Stimulated activated naive CD4-positive, alpha-beta T cell treated with Interleukin-2 at 50 U/mL for 16 hours (primary cell): ENCODE measurements at places on chromosomes 11 and 22.

DNA sequence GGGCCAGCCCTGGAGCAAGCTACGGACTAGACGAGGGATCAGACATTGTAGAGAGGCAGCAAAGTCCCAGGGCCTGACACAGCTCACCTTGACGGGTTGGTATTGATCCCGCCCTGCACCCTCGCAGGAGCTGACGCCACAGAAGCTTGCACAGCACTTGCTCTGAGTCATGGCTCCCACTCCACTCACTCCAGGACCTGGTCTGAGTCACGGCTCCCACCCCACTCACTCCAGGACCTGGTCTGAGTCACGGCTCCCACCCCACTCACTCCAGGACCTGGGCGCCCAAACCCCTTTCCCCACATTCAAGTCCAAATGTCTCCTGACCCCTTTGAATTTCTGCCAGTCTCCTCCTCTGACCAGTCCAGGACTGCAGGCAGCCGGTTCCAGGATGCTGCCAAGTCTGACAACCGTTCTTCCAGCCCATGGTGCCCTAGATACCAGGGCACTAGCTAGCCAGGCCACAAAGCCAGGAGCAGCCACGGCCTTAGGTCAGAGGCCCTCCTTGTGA lies 6.0 kb upstream of the PNPLA5 start:
- DNase-seq: no peak

DNA sequence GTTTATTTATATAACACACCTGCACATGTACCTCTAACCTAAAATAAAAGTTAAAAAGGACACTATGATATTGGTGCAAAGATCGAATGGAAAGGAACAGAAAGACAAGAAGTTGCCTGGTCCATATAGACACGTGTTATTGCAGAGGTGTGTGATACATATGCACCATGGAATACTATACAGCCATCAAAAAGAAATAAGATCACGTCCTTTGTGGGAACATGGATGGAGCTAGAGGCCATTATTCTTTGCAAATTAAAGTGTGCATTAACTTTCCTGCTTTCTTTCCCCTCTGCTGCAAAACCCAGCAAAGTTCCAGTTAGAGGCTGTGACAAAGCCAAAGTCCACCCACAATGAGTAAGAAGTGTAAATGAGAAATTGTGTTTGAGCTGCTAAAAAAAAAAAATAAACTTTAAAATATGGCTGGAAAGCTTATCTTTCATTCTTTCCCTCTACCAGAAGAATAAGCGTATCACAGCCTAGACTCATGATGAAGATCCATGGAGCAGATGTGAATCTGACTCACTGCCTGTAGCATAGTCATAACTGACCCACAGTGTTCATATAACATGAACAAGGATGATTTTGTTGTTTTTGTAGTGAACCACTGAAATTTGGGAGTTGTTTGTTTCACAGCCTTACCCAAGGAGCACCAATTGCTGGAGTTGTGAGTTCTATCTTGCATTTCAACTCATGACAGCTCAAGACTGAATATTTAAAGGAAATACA lies 9.6 kb downstream of the OR52K1 start:
- no peak for DNase-seq

GRCh38 chr11:1288426-1289151 lies 20.8 kb downstream of the TOLLIP start:
- DNase-seq: no peak

DNA sequence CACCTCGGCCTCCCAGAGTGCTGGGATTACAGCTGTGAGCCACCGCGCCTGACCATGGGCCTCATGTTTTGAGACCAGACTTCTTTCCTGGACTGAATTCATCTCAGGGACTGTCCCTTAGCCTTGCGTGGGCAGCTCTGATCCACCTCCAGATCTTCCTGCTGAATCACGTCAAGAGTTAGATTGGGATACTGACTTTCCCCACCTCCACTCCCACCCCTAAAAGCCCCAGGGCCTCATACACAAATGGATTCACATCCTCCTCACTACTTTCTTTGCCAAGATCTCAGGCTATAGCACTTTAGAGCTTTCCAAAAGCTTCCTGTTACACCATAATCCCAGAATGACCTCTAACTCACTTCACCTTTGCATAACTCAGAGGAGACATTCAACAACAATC lies 12.1 kb downstream of the CCDC87 start:
- peak; percentile 1 for DNase-seq

DNA sequence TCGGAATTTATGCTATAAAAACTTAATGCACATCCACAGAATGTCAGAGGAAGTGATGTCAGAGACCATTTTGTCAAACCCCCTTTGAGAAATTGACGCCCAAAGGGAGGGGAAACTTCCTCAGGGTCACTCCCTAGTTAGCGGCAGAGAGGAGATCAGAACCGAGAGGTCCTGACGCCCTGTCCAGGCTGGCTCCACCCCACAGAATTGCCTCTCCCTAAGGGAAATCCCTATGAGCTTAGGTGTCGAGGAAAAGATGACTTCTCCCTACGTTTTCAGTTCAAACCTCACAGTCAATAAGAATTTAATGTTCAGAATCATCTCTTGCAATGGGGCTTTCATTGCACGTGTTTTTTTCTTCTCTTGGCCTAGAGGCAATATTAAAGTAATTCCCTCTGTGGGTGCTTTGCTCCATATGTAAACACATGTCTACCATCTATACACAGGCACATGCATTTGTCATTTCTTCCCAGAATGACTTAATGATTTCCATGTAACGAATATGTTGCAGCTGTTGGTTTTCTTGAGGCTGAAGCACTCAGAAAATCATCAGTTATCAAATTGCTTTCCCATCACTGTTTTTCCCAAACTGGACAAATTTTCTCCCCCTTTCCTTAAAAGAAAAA lies 148.7 kb upstream of the TIMP3 start:
- no peak for DNase-seq

- no peak for DNase-seq
Measured at GRCh38 chr22:49735901-49736421, 91.7 kb downstream of the BRD1 start.

- DNase-seq: no peak
Measured at GRCh38 chr11:130103296-130103814, 33.7 kb downstream of the APLP2 start.

- DNase-seq: no peak
Measured at GRCh38 chr11:128981254-128981653, 38.6 kb upstream of the TP53AIP1 start.

DNA sequence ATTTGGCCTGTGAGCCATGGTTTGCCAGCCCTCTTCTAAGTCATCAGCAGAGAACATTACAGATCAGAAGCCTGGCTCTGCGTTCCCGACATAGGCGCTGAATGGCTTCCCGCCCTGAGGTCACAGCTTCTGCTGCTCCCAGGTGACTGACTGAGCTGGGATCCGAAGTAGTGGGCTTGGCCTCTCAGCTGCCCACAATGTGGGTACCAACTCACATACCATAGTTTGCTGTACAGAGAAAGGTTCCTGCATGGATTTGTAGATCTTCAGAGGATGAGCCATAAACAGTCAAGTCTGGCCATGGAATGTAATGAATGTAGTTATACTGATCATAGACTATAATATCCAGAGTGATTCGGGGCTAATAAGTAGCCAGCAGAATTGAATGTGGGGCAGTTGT lies 42.6 kb downstream of the TEAD1 start:
- DNase-seq: no peak

DNA sequence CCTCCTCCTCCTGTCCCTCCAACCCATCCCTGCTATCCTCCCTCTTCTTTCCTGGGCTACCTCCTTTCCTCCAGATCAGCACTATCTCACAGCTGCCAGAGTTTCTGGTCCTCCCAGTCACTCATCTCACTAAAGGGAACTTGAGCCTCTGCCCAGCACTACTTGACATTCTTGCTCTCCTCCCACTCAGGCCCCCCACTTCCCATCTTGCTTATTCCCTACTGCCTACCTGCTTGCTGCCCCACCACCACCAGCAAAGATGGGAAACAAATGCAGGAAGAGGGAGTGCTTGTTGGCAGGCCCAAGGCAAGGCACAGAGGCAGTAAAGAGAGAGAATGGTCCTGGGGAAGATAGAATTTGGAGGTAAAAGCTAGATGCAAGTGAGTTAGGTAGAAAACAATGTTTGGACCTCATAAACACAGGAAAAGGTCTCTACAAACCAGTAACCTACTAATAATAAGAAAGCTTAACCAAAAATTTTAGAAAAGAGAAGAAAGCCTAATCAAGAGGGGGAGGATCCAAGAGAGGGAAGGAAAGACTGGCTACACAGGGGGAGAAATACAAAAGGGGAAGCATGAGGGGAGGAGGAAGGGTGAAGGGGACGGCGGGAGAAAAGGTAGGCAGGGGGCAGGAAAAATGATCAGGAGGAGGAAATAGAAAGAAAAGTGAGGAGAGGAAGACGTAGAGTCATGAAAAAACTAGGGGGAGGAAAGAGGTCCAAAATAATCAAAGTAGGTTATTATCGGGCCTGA lies 63.6 kb downstream of the PAK1 start:
- no peak for DNase-seq

DNA sequence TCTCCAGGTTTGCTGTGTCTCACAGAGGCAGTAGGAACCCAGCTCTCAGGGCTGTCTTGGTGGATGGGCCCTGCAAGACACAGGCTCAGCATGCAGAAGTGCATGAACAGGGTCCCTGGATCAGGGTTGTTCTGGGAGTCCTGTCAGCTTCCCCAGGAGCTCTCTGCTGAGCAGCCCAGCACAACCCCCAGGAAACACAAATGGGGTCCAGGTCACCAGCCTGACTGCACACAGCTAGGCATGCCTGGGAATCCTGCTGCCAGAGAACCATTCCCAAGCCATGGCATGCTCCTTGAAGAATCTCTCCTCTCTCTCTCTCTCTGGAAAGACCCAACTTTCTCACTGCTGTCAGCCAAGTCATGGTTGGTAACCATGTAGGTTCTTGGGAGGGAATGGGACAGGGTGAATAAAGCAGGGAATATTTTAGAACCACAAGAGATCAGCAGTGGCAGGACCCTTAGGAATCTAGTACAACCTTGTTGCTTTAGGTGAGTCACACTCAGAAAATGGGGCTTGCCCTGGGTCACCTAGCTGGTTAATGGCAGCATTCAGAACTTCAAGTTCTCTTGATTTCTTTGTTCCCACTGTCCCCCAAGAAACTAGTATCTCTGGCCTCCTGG lies 21.4 kb downstream of the TUB start:
- no peak for DNase-seq

- peak; percentile 56 for DNase-seq
Measured at GRCh38 chr11:130894322-130895025, 21.8 kb downstream of the SNX19 start.

- no peak for DNase-seq
Measured at GRCh38 chr11:68016904-68017817, 7.0 kb downstream of the ALDH3B1 start.

DNA sequence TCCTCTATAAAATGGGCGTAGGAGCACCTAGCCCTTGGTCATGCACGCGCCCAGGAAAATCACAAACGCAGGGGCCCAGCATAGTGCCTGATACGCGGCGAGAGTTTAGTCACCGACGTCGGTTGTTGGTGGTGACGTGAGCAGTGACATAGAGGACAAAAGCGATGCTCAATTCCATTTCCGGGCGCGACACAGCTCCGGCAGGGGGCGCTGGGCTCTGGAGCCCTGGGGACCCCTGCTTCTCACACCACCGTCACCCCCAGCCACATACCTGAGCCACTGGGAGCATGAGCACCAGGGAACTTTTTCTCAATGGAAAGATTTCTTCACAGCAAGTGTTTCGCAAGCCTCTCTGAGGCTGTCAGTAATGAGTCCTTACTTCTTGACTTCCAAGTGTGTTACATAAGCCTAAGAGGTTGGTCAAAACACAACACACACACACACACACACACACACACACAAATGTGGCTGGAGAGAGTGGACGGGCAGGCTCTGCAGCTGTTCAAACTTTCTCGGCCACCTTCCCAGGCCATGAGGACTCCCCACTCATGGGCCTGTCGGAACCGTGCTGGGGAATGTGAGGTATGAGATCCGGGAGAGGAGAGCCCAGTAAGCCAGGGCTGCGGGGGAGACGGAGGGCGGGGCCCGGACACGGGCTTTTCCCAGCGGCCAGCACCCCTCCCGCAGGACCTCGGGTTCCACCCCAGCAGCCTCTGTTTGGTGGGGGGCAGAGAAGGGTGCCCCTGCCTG lies 36.9 kb upstream of the LINC01488 start:
- no peak for DNase-seq

DNA sequence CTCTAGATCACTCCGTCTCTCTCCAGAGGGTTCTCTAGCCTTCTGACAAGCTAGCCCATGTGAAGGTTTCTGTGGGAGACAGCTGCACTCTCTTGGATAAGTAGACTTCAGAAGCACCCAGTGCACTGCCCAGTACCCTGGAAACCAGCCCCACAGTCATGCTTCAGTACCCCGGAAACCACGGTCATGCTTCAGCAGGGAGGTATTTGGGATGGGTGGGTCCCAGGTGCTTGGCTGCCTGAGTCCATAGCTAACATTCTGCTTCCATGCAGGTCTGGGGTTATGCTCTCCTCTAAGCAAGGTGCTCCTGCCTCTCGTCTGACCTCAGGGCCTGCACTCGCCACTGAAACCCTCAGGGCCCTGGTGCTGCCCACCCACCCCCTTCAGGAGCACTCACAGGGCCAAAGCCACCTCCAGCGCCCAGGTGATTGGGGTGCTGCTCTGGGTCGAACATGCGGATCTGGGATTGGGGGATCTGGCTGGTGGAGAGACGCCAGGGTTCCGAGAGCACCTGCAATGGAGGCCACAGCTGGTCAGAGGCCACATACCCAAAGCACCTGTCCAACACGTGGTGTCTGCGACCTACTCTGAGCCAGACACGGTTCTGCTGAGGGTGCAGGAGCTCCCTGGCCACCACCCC lies 7.3 kb upstream of the SYCE3 start:
- no peak for DNase-seq

- no peak for DNase-seq
Measured at GRCh38 chr22:46551996-46552395, 14.6 kb upstream of the CELSR1 start.

GRCh38 chr11:70255477-70256116 lies 14.9 kb upstream of the PPFIA1 start:
- no peak for DNase-seq

DNA sequence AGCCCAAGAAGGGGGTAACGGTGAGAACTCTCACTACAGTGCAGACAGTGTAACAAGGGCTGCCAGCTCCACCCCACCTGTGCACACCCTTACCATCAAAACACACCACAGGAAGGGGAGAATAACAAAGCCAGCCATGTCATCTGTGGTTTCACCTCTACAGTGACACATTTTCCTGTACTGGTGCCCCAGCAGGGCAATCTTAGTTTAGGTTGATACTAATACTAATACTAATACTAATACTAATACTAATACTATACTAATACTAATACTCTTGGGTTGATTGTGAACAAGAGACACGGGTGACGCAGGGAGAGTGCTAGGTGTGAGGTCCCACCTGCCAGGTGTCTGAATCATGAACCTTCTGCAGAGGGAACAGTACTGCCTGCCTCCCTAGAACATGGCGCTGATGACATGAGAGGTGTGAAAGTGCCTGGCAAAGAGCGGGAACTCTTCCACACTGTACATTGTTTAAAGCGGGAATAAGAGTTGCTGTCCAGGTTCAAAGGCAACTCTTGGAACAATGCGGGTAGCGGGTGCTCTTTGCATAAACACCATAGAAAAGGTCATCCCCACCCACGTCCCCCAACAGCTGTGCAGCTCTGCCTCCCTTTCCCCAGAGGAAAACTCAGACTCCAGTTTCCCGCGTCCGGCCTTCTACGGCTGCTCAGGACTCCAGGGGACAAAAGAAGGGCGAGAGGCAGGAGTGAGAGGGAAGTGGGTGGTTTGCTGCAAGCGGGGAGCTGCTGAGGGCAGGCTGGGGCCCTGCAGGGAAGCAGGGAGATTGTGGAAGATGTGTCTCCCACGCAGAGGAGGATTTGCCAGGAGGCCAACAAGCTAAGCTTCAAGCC lies 25.0 kb upstream of the TMPRSS4 start:
- DNase-seq: peak; percentile 66
